ENCODE measurements at places on chromosomes 3 and 15. TPM values are rescaled to one million over a fixed set of nuclear protein-coding genes. Genes with fewer than 3 reads are reported as not detected.

- no peak for DNase-seq
Observed at GRCh38 chr3:113186566-113186965, 24.8 kb upstream of the BOC start.

- no peak for DNase-seq
Observed at GRCh38 chr15:40545457-40545856, 19.4 kb downstream of the CCDC32 start.

DNA sequence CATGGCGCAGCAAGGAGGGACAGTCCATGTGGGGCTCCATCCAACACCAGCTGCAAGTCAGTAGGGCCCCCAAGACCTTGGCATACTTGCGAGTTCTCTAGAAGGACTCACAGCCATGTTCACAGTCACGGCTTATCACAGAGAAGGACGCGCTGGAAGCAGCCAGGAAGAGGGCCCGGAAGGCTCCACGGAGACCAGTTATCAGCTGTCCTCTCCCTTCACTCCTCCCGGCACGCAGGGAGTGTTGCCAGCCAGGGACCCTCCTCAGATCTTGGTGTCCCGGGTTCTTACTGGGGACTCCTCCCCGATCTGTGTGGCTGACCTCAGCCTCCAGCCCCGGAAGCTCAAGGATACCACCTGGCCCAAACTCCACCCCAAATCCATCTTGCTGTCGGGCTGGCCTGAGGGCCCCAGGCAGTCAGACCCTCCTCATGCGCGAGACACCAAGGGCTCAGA, 68.0 kb downstream of the SLTM start:
- DNase-seq, result no peak

GRCh38 chr15:68399096-68400065, 32.6 kb downstream of the ITGA11 start:
- no peak for DNase-seq

DNA sequence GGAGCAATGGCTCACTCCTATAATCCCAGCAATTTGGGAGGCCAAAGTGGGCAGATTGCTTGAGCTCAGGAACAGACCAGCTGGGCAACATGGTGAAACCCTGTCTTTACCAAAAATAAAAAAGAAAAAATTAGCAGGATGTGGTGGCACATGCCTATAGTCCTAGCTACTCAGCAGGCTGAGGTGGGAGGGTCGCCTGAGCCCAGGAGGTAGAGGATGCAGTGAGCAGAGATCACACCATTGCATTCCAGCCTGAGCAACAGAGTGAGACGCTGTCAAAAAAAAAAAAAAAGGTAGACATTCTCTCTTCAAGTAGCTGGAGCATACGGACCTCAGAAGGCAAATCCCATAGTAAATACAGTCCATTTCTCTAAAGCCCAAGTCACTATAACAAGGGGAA, 7.1 kb upstream of the C3orf80 start:
- DNase-seq, result no peak

DNA sequence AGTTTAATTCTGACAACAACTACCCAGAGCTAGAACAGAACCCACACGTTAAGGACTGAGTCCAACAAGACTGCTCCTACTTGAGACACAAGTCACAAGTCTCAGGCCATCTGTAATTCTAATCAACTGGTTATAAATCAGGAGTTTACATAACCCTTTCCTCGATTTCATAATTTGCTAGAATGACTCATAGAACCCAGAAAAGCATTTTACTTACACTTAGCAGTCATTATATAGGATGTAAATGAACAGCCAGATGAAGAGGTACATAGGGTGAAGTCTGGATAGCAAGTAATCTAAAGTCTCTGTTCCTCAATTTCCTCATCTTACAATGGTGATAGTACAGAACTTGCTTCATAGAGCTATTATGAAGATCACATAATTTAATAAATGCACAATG, 1018.2 kb downstream of the DIPK2A start:
- no peak for DNase-seq

- DNase-seq, result no peak
Observed at GRCh38 chr3:189748046-189748445, 116.9 kb downstream of the TP63 start.

DNA sequence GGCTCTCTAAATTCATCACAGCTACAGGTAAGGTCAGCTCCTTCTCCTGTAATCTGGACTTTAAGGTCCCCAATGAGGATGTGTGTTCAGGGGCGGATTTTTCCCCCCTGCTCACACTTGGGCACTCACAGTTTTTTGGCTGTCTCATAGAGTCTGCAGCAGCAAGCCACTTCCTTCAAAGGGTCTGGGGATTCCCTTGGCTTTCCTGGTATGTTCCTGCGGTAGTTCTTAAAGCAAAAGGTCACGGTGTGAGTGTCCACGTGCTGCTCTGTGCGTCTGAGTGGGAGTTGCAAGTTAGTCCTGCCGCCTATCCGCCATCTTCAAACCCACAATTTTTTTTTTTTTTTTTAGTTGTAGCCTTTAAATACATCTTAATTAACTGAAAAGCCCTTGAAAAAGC, 15.4 kb upstream of the CFAP20DC start:
- DNase-seq, result no peak

Gene TRAT1
- not detected for total RNA-seq

Gene TIPARP
- 41.0 TPM for total RNA-seq

Gene CD276
- total RNA-seq, result 24.7 TPM

GRCh38 chr3:119950666-119951325, 143.5 kb downstream of the GSK3B start:
- DNase-seq, result no peak

DNA sequence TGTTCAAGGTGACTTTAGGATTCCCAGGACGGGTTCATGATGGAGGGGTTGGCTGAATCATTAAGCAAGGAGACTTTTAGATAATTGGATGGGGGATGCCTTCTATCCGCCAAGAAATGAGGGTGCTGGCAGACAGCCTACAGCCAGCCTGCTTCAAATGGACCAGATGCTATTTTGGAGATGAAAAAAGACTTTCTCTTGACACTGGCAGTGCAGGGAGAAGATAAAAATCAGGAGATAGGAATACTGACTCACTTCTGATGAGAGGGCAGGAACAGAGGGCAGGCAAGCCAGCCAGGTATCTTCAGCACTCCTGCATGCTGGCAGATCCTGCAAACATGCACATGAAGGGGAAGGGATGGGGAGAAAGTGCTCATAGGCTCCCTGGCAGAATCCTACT, 7.7 kb upstream of the SYN2 start:
- DNase-seq, result no peak

Gene DOCK3
- total RNA-seq, result 0.36 TPM

GRCh38 chr3:21750831-21751391, at the start of gene ZNF385D:
ZNF385D (minus strand) TSS chr3:21751210; CDS start chr3:21750916, 294 bp downstream.
- no peak for DNase-seq

DNA sequence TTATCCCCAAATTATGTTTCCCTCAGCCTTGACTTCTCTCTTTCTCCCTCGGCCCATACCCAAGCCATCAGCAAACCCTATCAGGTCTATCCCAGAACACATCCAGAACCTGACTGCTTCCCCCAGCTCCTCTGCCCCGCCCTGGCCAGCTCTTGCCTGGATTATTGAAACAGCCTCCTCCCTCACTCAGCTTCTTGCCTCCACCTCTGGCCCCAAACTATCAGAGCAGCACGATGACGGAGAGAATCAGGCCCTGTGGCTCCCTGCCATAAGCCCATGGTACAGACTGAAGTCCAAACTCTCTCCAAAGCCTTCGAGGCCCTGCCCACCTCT, 105.3 kb upstream of the LINGO1 start:
- DNase-seq, result no peak

- peak; percentile 25 for DNase-seq
Observed at GRCh38 chr3:172094621-172095557, 55.5 kb downstream of the FNDC3B start.

- DNase-seq, result no peak
Observed at GRCh38 chr3:194124193-194124592, 11.8 kb upstream of the HES1 start.

DNA sequence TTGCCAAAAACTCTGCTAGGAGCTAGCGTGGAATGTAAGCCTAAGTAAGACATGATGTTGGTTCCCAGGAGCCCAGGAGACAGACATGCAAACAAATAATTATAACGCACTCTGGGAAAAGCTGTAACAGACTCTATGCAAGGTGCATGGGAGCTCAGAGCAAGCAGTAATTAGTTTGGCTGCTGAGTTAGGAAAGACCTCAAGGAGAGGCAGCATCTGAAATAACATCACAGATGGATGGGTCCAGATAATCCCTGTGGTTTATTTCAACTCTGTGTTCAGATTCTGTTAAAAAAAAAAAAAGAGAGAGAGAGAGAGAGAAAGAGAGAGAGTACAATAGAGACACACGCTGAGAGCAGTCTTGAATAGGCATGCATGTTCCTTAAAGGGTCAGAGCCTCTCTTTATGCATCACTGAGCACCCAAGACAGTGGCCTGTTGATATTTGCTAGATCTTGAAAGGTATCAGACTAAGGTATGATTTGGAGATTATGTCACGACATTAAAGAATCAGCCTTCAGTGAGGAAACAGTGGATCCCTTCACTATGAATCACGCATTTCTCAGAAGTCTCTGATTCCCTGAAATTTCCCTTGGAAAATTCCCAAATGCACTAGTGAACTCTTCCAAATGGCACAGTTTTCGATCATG, 124.4 kb upstream of the LIPC start:
- no peak for DNase-seq

DNA sequence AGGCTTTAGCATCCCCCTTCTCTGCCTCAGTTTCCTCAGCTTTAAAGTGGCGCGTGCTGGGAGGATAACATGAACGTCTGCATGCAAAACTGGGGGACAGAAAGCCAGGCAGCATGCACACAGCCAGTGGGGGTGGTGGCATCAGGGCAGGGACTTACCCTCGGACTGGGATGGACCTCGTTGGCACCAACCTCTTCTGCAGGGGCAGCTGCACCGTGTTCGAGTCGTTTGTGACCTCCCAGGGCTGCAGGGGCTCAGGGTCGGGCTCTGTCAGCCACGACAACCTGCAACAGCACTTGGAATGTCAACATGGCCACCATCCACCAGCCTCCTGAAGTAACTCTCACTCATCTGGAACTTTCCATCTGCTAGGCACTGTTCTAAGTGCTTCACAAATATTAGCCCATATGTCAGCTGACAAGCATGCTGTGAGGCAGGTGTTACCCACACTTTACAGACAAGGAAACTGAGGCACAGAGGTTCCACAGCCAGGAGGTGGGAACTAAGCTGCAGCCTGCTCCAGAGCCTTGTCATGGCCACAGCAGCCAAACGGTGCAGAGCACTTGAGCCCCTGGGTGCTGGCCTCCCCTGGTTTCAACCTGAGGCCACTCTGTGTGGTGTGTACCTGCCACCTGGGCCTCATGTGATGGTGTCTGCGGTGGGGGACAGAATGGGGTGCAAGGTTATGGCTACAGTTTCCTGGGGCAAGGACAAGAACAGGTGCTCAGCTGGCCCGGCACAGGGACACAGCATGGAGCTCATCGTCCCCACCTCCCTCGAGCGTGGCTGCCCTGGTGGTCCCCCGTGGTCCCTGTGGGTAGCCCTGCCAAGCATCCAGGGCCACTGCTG, 6.7 kb downstream of the C3orf22 start:
- no peak for DNase-seq

- peak; percentile 1 for DNase-seq
Observed at GRCh38 chr3:152835601-152836102, 721 bp downstream of the P2RY1 start.

GRCh38 chr3:150829408-150829807, 66.4 kb upstream of the SIAH2 start:
- DNase-seq, result no peak

- no peak for DNase-seq
Observed at GRCh38 chr3:16277471-16277870, 12.5 kb downstream of the OXNAD1 start.

- no peak for DNase-seq
Observed at GRCh38 chr15:65660927-65661326, 39.2 kb downstream of the SLC24A1 start.

GRCh38 chr15:45199136-45199810, 11.5 kb upstream of the SHF start:
- peak; percentile 25 for DNase-seq

Gene XYLB
- 2.1 TPM for total RNA-seq

GRCh38 chr15:57445872-57446271, 69.6 kb downstream of the CGNL1 start:
- no peak for DNase-seq

GRCh38 chr3:25542492-25543039, 114.5 kb downstream of the RARB start:
- DNase-seq, result no peak

DNA sequence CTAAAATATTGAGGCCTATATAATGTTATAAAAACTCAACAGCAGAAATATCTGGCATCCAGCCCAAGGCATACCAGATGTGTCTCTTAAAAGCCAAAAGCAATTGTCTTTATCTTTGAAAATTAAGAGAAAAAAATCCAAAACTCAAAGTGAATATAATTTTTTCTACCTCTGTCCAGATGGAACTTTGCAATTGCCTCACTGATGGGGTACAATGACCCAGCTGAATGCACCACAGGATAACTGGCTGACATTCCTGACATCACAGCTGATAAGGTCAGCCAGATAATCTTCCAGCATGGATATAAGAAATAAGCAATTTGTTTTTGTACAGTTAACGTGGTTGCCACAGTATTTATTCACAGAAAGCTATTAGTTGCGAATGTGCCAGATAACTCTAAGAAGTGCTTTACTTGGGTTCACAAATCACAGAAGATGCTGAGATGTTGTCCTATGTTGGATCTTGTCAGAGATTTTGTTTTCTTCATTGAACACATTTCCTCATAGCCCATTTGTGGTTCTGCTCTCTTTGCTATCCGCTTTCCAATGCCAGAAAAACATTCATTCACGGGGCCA, 566.9 kb upstream of the CCDC54 start:
- no peak for DNase-seq

GRCh38 chr3:176357891-176358290, 839.4 kb downstream of the TBL1XR1 start:
- no peak for DNase-seq

GRCh38 chr3:193955719-193956118, 180.2 kb upstream of the HES1 start:
- DNase-seq, result no peak

GRCh38 chr3:152296971-152297370, 28.2 kb downstream of the MBNL1 start:
- DNase-seq, result no peak

GRCh38 chr3:23885210-23885609, 31.6 kb downstream of the NKIRAS1 start:
- DNase-seq, result no peak

- no peak for DNase-seq
Observed at GRCh38 chr15:60869851-60870250, 359.3 kb downstream of the RORA start.

Gene REC114
- total RNA-seq, result not detected

Gene HEMK1
- 9.7 TPM for total RNA-seq

All from Daoy (cell line).